ENCODE measurements at places on chromosomes 2 and 18. TPM values are rescaled to one million over a fixed set of nuclear protein-coding genes. Genes with fewer than 3 reads are reported as not detected.

Gene GTF2A1L
- total RNA-seq, result 0.77 TPM

Gene PDE1A
- 3.9 TPM for total RNA-seq

Gene COL3A1
- 299 TPM for total RNA-seq

Gene CHRNA1
- total RNA-seq, result 1.4 TPM

Gene DSC2
- 78.3 TPM for total RNA-seq

Gene IL36RN
- not detected for total RNA-seq

Gene TXNL1
- total RNA-seq, result 55.5 TPM

Gene SPR
- 91.0 TPM for total RNA-seq

Gene ONECUT2
- total RNA-seq, result 0.14 TPM

Gene TXNDC2
- not detected for total RNA-seq

Gene AGBL5
- 20.0 TPM for total RNA-seq

Gene IL36B
- not detected for total RNA-seq

Gene MARCHF7
- total RNA-seq, result 75.6 TPM

Gene MC2R
- total RNA-seq, result not detected

Gene DPY30
- 49.0 TPM for total RNA-seq

Gene TNFRSF11A
- total RNA-seq, result 23.3 TPM

Gene GCKR
- total RNA-seq, result not detected

Gene KIAA2012
- 0.13 TPM for total RNA-seq

Gene SULT1C4
- 0.55 TPM for total RNA-seq

Gene INO80B
- total RNA-seq, result 36.5 TPM

Gene MBD2
- total RNA-seq, result 106 TPM

Gene BABAM2
- 34.8 TPM for total RNA-seq

Gene LTBP1
- 14.3 TPM for total RNA-seq

Gene IGFBP2
- total RNA-seq, result 57.2 TPM

Gene LIPG
- total RNA-seq, result 13.3 TPM

Gene ADCYAP1
- 3.4 TPM for total RNA-seq

Gene IL1R2
- total RNA-seq, result 39.8 TPM

Gene MAP3K19
- total RNA-seq, result not detected

Gene G6PC2
- total RNA-seq, result not detected

Gene HOXD10
- 1.8 TPM for total RNA-seq

Gene C18orf63
- total RNA-seq, result not detected

Gene ADD2
- total RNA-seq, result 1.1 TPM

Gene ESPNL
- total RNA-seq, result 0.47 TPM

Gene DSG1
- not detected for total RNA-seq

All from mucosa of descending colon (tissue), 3 donors.